ENCODE measurements at places on chromosomes 5 and 9. TPM values are rescaled to one million over a fixed set of nuclear protein-coding genes. Genes with fewer than 3 reads are reported as not detected.

PCDHGA6 gene
- total RNA-seq, result 0.06 TPM

C9orf43 gene
- total RNA-seq, result 0.76 TPM

DNA sequence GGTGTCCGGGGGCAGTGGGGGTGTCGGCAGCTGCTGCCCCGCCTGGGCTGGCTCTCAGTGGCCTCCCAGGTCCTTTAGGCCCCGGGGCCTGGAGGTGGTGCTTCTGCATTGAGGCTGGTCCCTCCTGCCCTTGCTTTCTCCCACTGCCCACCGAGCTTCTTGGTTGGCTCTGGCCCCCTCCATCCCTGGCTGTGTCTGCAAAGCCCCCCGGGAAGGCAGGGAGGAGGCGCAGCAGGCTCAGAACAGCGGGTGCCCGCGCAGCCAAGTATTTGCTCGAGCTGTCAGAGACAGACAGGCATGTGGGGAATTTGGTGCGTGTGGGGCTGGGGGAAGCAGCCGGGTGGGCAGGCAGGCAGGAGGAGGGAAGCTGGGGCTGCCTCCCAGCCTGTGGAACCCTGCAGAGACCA, 11.5 kb downstream of the CXXC5 start:
- no peak overlapping the region for H3K27ac ChIP-seq
- no peak overlapping the region for H3K4me3 ChIP-seq
- no peak for ATAC-seq
- no peaks in the 10 kb centered on the region for H3K4me1 ChIP-seq

- no peak overlapping the region for H3K4me3 ChIP-seq
- no peaks in the 10 kb centered on the region for H3K4me1 ChIP-seq
- H3K27ac ChIP-seq, result no peak overlapping the region
- ATAC-seq, result no peak
- no peaks in the 10 kb centered on the region for H3K36me3 ChIP-seq
Measured at GRCh38 chr5:77145666-77146065, 58.6 kb upstream of the ZBED3 start.

DNA sequence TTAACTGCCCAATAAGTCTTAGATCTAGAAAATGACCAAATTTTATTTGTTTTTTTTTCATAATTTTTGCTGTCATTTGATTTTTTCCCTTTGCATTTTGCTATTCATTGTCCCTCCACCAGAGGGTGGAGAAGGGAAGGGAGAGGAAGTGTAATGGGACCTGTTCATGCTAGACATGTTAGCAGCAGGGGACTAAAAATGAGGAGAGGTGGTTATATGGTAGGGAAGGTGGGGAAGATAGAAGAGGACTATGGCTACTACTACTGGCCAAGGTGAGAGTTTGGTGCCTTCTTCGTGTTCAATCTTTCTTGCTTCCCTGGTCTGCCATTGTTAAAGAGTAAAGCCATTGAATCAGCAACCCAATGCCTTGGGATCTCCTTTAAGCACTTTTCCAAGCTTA, 6.4 kb downstream of the GRIA1 start:
- H3K36me3 ChIP-seq, result no peaks in the 10 kb centered on the region
- ATAC-seq, result no peak

DNA sequence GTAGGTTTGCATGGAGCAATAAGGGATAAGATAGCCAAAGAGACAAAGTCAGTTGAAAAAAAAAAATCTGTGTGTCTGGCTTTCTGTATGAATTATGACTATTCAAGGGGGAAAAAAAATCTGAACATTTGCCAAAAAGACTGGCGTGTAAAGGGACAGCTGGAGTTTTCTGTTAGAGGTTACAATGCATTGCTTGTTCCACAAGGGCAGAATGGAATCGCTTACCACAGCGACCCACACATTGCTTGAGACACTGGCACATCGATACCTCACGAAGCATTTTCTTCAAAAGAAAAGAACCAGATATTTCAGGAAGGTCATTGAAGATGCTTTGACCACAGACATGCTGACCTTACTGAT, 327.8 kb downstream of the TMEM167A start:
- H3K27me3 ChIP-seq, result no peaks in the 10 kb centered on the region
- no peak overlapping the region for H3K4me3 ChIP-seq
- H3K36me3 ChIP-seq, result no peaks in the 10 kb centered on the region
- ATAC-seq, result no peak

DNA sequence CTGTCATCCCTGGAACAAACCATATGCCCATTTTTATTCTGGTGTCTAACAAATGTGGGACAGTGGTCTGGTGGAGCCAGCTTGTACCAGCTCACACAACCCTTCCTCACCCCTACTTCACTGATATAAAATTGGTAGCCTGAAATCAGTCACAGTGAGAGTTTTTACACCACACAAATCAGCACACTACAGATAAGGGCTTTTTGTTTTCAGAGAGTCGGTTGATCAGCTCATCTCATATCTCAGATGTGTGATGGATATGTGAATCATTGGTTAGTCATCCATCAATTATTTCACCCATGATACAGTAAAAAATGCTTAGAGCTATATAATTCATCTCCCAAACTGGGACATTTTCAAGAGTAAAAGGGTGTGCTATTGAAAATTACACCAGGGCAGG, 529.2 kb downstream of the EBF1 start:
- H3K27ac ChIP-seq, result no peak overlapping the region
- H3K27me3 ChIP-seq, result peaks cover 7% of the 10 kb centered on the region
- no peaks in the 10 kb centered on the region for H3K4me1 ChIP-seq
- no peak for ATAC-seq
- no peak overlapping the region for H3K4me3 ChIP-seq

All from activated T-helper 17 cell treated with anti-CD3 and anti-CD28 coated beads, Interleukin-2, amount 50 U/mL, for 72 hours (primary cell).